SIG-M5 (cell line): ENCODE measurements at places on chromosomes 6 and 20.

DNA sequence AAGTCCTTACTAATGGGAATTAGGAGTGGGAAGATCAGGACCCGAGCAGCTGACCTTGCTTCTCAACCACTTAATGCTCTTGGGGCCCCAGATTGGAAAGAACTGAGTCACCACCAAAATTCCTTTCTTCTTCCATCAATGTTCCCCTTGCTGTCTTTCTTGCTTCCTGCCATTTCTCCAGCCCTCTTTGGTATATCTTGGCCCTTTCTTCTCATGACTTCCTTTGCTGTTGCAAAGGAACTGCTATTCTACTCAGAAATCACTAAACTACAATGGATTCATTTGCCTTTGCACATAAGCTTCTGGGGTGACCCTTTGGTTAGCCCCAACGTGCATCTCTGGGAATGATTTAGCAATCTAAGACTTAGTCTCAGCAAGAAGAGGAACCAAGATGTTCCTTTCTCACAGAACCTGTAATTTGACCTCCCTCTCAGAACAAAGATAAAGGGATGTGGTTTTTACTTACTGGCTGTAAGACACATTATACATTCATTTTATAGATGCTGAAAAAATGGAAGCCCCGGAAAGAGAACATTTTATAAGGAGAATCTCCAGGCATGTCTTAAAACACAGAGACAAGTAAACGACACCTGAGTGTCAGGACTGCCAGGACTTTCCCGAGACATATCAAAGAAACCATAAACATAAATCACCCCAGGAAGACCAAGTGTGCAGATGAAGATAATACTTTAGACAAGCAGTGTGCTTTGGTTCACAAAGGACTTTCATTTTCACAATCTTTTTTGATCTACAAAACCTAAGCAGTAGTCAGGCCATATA lies 99.0 kb upstream of the TNFAIP3 start:
- DNase-seq = peak; percentile 71

DNA sequence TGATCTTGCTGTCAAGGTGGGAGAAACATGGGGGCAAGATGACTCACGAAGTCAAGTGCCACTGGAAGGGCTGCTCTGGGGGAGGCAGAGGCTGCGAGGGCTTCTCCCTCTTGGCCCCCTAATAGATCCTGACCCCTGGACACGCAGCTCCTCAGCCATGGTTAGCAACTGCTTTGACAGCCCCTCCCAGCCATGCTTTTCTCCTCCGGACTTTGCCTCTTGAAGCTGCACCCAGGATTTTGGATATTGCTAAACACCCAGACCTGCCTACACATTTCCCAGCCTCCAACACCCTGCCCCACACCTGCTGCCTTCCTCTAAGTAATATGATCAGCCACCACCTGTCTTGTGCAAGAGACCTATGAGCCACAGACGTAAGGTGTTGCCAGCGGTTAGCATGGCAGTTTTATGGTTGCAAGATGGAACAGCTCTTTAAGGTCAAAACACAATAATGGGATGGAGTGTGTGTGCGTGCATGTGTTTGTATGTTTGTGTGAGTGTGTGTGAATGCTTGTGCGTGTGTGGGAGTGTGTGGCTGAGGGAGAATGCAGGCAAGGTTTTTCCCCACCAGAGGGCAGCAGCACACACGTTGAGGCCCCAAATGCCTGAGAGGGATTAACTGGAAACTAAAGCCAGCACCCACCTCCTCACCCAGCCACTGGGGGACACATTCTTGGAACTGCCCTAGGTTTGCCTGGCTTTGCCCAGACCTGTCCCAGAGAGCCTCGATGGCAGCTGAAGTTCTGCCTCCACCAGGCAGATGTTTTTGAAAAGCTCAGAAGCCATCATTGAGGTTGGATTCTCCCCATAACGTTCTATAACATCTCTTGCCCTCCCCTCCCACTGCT lies 2.5 kb downstream of the IP6K3 start:
- no peak for DNase-seq

DNA sequence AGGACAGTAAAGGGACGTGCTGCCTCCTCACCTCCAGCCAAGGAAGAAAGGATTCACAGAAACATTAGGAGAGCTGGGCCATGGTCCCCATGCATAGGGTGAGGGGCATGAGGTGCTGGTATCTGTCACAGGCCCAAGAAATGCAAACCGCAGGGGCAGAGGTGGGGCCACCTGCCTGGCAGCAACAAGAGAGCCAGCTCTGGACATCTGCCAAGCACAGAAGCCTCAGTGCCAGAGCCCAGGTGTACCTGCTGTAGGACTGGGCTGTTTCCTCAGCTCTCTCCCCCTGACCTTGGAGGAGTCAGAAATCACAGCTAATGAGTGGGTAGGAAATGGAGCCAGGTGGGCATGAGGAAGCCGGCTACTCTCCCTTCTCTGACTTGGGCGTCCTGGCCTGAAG lies 45.3 kb downstream of the SLC2A12 start:
- no peak for DNase-seq

DNA sequence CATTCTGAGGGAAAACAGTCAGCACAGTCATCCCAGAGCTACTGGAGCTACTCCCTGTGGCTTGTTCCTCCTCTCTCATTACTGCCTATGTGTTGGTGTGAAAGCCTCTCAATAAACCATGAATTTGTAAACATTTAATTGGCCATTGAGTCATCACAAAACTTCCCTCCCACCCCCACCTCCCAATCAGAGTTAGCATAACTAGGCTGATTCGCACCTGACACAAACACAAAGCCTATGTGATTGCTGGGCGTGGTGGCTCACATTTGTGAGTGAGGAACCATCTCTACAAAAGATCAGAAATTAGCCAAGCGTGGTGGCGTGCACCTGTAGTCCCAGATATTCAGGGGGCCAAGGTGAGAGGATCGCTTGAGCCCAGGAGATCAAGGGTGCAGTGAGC lies 17.1 kb upstream of the SNTA1 start:
- DNase-seq = no peak

DNA sequence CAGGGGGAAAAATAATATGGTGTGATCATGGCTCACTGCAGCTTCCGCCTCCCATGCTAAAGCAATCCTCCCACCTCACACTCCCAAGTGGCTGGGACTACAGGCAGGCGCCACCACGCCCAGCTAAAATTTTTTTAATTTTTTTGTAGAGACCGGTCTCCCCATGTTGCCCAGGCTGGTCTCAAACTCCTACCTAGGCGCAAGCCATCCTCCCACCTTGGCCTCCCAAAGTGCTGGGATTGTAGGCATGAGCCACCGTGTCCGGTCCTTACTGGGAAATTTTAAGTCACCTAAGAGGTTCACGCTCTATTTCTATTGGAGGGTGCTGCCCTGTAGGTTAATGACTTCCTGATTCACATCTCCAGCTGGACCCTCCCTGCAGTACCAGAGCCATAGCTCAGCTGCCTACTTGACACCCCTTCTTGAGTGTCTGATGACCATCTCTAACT lies 626 bp upstream of the CDK5RAP1 start:
- DNase-seq = no peak
